ENCODE measurements at places on chromosomes 5 and 9.

GRCh38 chr5:110925398-110925797 is 146.1 kb upstream of the TSLP start:
- H3K27me3 ChIP-seq: peaks cover 8% of the 10 kb centered on the region
- H3K4me1 ChIP-seq: no peaks in the 10 kb centered on the region
- H3K4me3 ChIP-seq: no peak overlapping the region

DNA sequence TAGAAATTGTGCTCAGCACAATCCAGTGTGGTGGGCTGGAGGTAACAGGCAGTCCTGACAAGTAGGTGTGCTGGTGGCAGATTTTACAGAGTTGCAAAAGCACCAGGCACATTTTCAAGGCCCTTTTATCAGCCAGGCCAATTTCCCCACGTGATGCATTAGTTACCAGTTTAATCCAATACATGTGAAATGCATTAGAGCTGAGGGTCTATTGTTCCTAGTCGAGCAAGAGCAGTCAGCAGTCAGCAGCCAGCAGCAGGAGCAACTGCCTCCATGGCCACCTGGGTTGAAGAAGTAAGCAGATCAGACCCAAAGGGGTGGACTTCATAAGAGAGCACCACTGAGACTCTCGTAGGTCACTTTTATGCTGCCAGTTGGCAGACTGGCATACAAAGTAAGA is 76.7 kb downstream of the EPB41L4A start:
- H3K4me1 ChIP-seq: no peaks in the 10 kb centered on the region
- H3K4me3 ChIP-seq: no peak overlapping the region
- no peak overlapping the region for H3K27ac ChIP-seq
- no peaks in the 10 kb centered on the region for H3K36me3 ChIP-seq

DNA sequence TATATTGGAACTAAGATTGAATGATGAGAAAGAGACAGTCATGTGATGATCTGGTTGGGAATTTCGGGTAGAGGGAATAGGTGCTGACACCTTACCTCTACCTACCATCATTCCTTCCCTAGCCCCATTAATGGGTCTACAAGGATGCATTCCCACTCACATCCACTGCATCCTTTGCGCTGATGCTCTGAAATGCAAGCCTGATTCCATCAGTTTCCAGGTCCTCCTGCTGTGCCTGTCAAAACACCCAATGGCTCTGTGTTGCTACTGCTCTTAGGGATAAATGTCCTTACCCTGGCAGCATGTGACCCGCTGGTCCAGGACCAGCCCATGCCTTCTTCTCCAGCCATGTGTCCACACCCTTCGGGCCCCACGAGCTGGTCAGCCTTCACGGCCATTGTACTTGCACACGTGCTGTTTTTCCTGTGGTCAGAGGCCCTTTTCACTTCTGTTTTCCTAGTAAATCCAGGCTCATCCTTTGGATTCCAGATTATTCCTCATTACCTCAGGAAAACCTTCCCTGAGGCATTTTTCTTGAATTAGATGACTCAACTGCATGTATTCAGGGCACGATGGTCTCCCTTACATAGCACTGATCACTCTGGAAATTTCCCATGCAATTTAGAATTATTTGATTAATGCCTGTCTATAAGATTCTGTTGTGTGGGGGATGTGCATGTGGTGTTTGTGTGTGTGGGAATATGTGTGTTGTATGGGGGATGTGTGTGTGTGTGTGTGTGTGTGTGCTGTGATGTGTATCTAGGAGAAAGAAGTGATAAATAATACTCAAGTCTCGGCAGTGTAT is 185.0 kb downstream of the DIRAS2 start:
- no peaks in the 10 kb centered on the region for H3K36me3 ChIP-seq
- no peak overlapping the region for H3K4me3 ChIP-seq
- no peaks in the 10 kb centered on the region for H3K4me1 ChIP-seq
- H3K27me3 ChIP-seq: peaks cover 4% of the 10 kb centered on the region

DNA sequence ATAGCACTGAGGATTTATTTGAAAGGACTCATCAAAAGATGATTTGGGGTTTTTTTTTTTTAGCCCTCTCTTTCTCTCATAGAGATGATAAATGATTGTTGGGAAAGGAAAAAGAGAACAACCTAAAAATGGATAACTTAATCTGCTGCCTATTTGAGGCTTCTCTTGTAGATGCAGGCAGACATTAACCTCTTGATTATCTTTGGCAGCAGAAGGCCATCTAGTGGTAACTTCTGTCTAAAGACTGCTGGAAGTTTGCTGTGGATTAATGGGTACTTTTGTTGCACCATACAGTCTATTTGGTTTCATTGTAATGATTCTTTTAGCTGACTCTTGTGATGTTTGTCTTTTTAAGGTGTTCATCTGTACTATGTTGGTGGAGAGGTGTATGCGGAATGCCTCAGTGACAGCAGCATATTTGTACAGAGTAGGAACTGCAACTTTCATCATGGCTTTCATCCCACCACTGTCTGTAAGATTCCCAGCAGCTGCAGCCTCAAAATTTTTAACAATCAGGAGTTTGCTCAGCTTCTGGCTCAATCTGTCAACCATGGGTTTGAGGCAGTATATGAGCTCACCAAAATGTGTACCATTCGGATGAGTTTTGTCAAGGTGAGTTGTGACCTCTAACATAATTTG is 18.8 kb downstream of the SMIM32 start:
- H3K27me3 ChIP-seq: peaks cover 2% of the 10 kb centered on the region
- H3K27ac ChIP-seq: no peak overlapping the region
- no peak overlapping the region for H3K4me3 ChIP-seq
- peaks cover 6% of the 10 kb centered on the region for H3K36me3 ChIP-seq
- no peaks in the 10 kb centered on the region for H3K4me1 ChIP-seq
- DNase-seq: no peak

GRCh38 chr9:8179381-8180053 is 379.9 kb upstream of the DMAC1 start:
- no peaks in the 10 kb centered on the region for H3K27me3 ChIP-seq
- no peaks in the 10 kb centered on the region for H3K4me1 ChIP-seq
- H3K4me3 ChIP-seq: no peak overlapping the region
- H3K27ac ChIP-seq: no peak overlapping the region
- no peak for DNase-seq

GRCh38 chr9:109001275-109001676 is 12.0 kb downstream of the CTNNAL1 start:
- no peak overlapping the region for H3K4me3 ChIP-seq
- H3K4me1 ChIP-seq: peaks cover 7% of the 10 kb centered on the region
- no peak for DNase-seq
- no peaks in the 10 kb centered on the region for H3K27me3 ChIP-seq

DNA sequence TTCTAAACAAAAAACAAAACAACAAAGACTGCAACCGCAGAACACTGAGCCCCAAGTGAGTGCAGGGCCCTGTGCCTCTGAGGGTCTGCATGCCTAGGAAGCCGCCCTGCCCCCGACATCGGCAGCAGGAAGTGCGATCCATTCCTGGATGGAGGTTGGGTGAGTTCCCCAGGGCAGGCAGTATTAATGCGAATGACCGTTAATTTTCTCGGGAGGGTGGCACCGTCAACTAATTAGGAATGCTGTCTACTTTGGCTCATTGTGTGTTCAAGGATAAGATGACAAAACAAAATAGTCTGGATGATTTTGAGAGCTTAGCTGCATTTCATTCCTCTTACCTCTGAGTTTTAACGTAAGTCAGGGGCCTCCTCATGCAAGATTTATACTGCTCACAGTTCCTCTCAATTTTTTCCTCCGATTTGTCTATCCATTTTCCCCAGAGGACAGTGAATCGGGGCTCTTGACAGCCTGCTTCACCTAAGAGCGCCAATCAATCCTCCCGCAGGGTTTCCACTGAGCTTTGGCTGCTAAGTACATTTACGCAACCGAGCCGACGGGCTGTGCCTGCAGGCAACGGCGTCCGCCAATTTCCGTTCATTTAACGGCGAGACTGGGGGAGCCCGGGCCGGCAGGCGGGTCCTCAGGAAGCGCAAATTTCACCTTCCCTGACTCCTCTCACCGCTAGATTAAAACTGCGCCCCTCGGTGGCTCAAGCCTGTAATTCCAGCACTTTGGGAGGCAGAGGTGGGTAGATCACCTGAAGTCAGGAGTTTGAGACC is 2.9 kb upstream of the NXNL2 start:
- no peaks in the 10 kb centered on the region for H3K36me3 ChIP-seq
- H3K27me3 ChIP-seq: peaks cover 23% of the 10 kb centered on the region

DNA sequence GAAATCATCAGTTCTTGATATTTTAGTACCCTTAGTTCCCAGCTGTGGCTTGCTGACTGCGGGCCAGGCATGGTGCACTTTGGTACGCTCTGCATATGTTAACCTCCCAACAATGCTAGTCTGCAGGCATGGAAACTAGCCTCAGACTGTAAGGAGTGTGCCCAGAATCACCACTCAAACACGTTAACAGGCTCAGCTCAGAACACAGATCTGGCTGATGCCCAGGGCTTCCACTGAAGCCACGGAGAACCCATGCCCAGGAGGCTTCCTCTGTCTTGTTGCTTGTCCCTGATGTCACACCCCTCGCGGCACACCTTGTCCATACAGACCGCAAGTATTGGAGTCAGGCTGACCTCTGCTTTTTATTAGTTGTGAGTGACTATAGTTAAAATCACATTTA is 187.2 kb upstream of the OTULINL start:
- no peak overlapping the region for H3K27ac ChIP-seq
- no peak for DNase-seq
- no peak overlapping the region for H3K4me3 ChIP-seq
- H3K36me3 ChIP-seq: peaks cover 2% of the 10 kb centered on the region
- no peaks in the 10 kb centered on the region for H3K4me1 ChIP-seq

DNA sequence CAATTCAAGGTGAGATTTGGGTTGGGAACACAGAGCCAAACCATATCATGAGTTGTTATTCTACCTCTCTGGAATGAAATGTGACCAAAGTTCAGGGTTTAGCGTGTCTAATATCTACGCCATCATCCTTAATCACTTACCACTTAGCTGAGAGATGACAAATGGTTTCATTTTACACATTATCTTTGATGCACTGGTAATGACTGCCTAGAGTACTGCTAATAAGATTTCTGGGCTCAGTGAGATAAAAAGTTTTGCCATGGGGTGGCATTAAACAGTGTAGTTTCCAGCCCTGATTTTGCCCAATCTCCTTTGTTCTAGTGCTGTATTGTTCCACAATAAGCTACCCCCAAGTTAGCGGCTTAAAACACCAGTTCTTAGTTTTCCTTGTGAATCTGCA is 367.2 kb downstream of the MLLT3 start:
- H3K27me3 ChIP-seq: no peaks in the 10 kb centered on the region
- H3K36me3 ChIP-seq: no peaks in the 10 kb centered on the region
- H3K4me1 ChIP-seq: peaks cover 31% of the 10 kb centered on the region
- no peak for DNase-seq
- no peak overlapping the region for H3K4me3 ChIP-seq

GRCh38 chr9:4421847-4422246 is 68.4 kb upstream of the SLC1A1 start:
- no peaks in the 10 kb centered on the region for H3K27me3 ChIP-seq
- peaks cover 13% of the 10 kb centered on the region for H3K4me1 ChIP-seq
- no peak overlapping the region for H3K27ac ChIP-seq

GRCh38 chr9:98615633-98616032 is 93.1 kb downstream of the GABBR2 start:
- H3K27ac ChIP-seq: no peak overlapping the region
- no peak overlapping the region for H3K4me3 ChIP-seq
- no peak for DNase-seq
- H3K27me3 ChIP-seq: peaks cover 8% of the 10 kb centered on the region
- H3K4me1 ChIP-seq: no peaks in the 10 kb centered on the region
- no peaks in the 10 kb centered on the region for H3K36me3 ChIP-seq

- H3K4me1 ChIP-seq: no peaks in the 10 kb centered on the region
- H3K36me3 ChIP-seq: no peaks in the 10 kb centered on the region
- peak; percentile 11 for DNase-seq
Measured at GRCh38 chr9:22307013-22307711, 139.5 kb upstream of the DMRTA1 start.

DNA sequence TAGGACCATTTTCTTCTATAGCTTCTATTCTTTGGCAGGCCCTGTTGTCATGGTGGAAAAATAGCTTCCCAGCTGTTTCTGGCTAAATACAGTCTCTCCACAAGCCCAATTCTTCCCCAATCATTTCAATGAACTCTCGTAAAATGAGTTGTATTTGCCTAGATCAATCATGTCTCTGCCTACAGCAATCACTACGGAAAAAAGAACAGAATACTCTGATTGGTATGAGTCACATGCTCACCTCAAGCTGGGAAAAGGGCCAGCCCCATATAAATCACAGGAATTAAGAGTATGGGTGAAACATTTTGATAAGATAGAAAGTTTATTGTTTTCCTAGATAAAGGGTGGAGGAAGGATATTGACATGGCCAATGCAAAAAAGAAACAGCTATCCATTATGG is 711.4 kb downstream of the EFNA5 start:
- DNase-seq: no peak
- no peak overlapping the region for H3K27ac ChIP-seq
- no peaks in the 10 kb centered on the region for H3K4me1 ChIP-seq
- H3K4me3 ChIP-seq: no peak overlapping the region

GRCh38 chr9:19493174-19493811 is 84.5 kb downstream of the ACER2 start:
- H3K27me3 ChIP-seq: peaks cover 2% of the 10 kb centered on the region

- H3K27ac ChIP-seq: no peak overlapping the region
- H3K27me3 ChIP-seq: peaks cover 2% of the 10 kb centered on the region
Measured at GRCh38 chr5:52262844-52263243, 524.9 kb upstream of the ITGA1 start.

GRCh38 chr9:36997414-36997813 is 36.7 kb downstream of the PAX5 start:
- H3K27me3 ChIP-seq: peaks cover 22% of the 10 kb centered on the region
- no peak overlapping the region for H3K27ac ChIP-seq
- DNase-seq: no peak
- no peaks in the 10 kb centered on the region for H3K36me3 ChIP-seq

DNA sequence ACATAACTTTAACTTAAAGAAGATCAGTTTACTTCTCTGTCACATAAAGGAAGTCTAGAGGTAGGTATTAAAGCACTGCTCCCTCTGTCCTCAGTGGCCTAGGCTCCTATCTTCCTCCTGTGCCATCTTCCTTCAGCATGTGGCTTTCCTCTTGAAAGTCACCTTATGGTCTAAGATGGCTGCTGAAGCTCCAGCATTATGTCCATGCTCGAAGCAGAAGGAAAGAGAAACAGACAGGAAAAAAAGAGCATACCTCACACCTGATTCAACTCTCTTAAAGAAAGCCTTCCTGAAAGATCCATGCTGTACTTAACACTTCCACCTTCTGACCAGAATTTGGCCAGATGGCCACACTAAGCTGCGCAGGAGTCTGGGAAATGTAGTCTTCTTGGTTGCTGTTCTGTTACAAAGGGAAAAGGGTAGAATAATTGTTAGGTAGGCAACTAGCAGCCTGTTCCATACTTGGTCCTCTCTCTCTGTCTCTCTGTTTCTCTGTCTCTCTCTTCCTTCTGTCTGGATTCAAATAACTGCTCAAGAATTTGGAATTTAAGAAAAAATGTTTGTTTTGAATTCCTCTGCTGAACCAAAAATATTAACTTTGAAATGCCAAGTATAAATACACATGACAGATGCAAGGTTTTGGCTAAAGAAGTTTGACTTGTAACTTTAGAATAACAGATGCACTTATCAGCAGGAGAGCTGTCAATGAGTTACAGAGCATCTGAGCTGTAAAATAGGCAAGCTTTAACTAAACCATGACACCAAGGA is 16.0 kb downstream of the TMEM174 start:
- H3K4me3 ChIP-seq: no peak overlapping the region
- DNase-seq: no peak
- peaks cover 1% of the 10 kb centered on the region for H3K36me3 ChIP-seq
- no peak overlapping the region for H3K27ac ChIP-seq
- H3K27me3 ChIP-seq: peaks cover 45% of the 10 kb centered on the region
